Activated CD8-positive, alpha-beta T cell treated with anti-CD3 and anti-CD28 coated beads, Interleukin-2, amount 10 ng/mL, durations not matched to agents 7 days and 5 days (primary cell): ENCODE measurements at places on chromosomes 16 and 17. TPM values are rescaled to one million over a fixed set of nuclear protein-coding genes. Genes with fewer than 3 reads are reported as not detected.

The TMEM106A gene
- total RNA-seq: 12.4 TPM

The RCVRN gene
- total RNA-seq: not detected

The CDRT15 gene
- not detected for total RNA-seq

The ZP2 gene
- total RNA-seq: not detected

The STH gene
- total RNA-seq: not detected

The CD79B gene
- total RNA-seq: 21.7 TPM
